ENCODE measurements at places on chromosomes 6 and 20.

- peak; percentile 71 for DNase-seq
Observed at GRCh38 chr6:28125401-28125800, 992 bp downstream of the ZSCAN16 start.

DNA sequence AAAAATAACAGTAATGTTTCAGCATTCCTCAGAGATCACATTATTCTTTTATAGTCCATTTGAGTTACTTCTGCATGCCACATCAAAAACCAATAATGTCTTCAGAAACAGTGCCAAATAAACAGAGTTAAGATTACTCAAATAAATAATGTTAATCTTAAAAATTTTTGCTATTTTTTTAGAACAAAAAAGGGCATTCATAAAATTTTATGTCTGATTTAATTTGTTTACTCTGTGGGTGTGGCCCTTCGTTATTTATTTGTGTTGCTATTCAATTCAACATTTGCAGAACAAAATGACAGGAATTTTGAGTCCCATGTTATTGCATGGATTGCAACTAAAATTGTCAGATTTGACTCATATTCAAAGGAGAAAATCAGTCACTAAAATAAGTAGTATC, 18.7 kb upstream of the TBC1D32 start:
- no peak for DNase-seq

DNA sequence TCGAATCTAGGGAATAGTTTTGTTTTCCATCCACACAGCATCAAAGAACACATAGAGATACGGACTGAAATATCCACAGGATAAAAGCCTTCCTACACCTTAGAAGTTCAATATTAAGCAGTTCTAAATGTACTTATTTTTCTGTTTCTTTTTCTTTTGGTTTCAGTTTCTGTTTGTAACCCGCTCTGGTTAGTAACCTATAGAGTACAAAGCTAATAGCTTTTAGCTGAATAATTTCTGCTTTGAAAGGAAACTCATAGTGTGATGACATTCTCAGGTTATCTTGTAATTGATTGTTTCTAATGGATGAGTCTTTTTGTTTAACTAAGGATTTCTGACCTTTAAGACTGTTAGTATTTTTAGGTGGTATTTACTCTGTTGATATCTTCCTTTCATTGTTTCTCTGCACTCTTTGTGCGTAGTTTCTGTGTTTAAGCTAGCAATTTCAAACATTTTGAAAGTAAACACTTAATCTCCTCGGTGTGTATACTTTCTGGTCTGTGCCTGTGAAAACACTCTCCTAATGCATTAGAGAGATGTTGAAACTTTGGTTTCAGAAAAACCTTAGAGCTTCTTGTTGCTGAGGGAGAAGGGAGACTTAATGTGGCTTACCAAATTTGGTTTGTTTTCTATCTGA, 385.5 kb downstream of the HDGFL1 start:
- peak; percentile 11 for DNase-seq

GRCh38 chr6:37221585-37222124, 35.9 kb upstream of the TBC1D22B start:
- DNase-seq = no peak

- no peak for DNase-seq
Observed at GRCh38 chr20:57161478-57162361, 104.7 kb downstream of the BMP7 start.

GRCh38 chr6:12313992-12314589, 23.9 kb downstream of the EDN1 start:
- DNase-seq = no peak
